ENCODE measurements at places on chromosomes 3 and 15.
A peak's percentile ranks its signal among the peaks of the same experiment; 100 is the strongest.

GRCh38 chr3:194305356-194306108, 45.6 kb downstream of the CPN2 start:
- DNase-seq, result no peak

- DNase-seq, result peak; percentile 18
These were observed 57.6 kb upstream of the NR2E3 start for GRCh38 chr15:71752604-71753289.

DNA sequence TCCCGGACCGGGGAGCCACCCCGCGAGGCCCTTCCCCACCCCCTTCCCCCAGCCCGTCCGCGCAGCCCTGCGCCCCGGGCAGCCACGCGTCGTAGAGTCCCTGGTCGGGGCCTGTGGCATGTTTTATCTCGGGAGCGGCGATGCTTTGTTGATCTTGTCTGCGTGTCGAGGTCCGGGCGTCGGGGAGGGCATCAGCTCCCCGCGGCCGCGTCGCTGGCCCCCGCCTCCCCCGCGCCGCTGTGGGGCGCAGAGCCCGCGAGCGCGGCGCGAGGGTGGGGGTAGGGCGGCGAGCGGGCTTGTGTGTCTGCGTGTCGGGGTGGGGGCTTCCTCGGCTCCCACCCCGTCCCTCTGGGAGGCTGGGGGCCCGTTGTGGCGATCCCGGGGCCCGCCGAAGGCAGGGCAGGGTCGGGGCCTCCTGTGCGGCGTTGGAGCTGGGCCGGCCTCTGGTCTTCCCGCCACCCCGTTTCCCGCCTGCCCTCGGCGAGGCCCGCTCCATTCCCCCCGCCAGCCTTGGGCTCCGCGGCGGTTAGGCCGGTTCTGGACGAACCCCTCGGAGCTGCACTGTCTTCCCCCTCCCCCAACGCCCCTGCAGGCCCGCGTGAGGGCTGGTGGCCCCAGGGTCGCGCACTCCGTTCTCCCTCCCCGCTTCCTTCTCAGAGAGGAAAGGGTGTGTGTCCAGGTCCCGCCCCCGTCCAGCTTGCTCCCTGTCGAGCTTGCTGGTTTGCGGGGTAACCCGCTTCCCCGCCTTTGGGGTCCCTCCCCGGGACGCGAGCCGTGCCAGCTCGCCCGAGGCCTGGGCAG, 695 bp downstream of the GMPS start:
- DNase-seq, result peak; percentile 69

DNA sequence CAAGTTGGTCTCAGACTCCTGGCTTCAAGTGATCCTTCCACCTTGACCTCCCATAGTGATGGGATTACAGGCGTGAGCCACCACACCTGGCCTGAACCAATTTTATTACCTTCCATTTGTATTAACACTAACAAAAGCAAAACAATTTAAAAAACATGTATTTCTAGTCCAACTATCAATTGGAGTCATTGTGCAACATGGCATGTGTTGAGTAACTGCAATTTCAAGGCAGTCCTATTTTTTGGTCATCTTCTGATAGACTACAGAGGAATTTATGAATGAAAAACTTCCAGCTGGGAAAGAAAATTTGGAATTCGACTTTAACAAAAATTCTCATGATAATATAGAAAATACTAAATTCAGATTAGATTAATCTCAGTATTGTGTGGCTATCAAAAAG, 16.8 kb downstream of the SPTSSB start:
- DNase-seq, result no peak

DNA sequence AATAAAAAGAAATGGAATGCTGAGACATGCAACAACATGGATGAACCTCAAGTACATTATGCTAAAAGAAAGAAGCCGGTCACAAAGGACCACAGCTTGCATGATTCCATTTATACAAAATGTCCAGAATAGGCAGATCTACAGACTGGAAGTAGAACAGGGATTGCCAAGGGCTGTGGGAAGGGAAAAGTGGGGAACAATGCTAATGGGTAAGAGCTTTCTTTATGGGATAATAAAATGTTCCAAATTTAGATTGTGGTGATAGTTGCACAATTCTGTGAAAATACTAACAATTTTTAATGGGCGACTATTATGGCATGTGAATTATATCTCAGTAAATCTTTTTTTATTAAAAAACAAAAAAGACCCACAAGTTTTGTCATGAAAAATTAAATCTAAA, 106.2 kb downstream of the TMCO5A start:
- no peak for DNase-seq

DNA sequence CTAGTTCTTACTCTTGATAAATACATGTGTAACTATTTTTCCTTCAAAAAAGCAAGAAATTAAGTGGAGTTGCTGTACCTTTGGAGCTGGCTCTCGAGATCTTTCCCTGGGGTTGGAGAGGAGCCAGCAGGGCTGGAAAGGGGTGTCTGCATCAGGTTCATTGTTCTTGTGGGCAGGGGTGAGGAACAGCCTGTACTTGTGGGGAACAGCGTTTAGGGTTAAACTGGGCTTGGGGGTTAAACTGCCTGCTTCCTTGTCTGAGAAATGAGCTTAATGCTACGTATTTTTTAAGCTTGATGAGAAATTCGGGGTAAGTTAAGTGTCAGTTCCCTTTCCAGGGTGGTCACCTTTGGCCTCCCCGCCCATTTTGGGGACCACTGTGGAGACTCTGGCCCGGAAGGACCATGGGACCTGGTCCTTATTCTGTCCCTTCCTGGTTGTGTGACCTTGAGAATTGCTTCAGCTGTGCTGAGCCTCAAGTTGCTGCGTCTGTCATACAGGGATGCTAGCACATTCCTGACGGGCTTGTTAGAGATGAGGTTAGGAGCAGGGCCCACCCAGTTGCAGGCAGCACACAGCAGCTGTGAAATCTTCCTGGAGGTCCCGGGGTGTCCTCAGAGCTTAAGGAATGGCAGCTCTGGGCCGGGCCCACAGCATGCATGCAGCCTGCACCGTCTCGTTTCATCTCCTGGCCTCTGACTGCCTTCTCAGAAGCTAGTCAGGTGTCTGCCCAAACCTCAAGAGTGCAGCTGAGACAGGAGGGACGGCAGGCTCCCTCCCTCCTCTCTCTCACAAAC, 11.6 kb downstream of the H1-8 start:
- no peak for DNase-seq

- DNase-seq, result no peak
These were observed 470.4 kb downstream of the LPP start for GRCh38 chr3:188624384-188624783.

Data from stimulated activated CD4-positive, alpha-beta T cell treated with anti-CD3 and anti-CD28 coated beads, Interleukin-15, amount 100 ng/mL, for 24 hours (primary cell).